A549 (cell line): ENCODE measurements at places on chromosomes 3 and 15. TPM values are rescaled to one million over a fixed set of nuclear protein-coding genes. Genes with fewer than 3 reads are reported as not detected.

DNA sequence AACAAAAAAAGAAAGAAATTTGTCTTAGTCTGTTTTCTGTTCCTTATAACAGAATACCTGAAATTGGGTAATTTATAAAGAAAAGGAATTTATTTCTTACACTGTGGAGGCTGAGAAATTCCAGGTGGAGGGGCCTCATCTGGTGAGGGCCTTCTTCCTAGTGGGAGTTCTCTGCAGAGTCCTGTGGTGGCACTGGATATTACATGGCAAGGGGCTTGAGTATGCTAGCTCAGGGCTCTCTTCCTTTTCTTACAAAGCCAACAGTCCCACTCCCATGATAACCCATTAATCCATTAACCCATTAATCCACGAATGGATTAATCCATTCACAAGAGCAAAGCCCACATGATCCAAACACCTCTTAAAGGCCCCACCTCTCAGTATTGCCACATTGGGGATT, 2.9 kb upstream of the SATB1 start:
- no peak for DNase-seq

KCNMB2 gene
- polyA plus RNA-seq: not detected in 3 replicates

CCR3 gene
- not detected in 3 replicates for polyA plus RNA-seq

RARB gene
- polyA plus RNA-seq: 22.3 to 27.4 TPM (median 24.5 TPM) in 3 replicates

- no peak for DNase-seq
Observed at GRCh38 chr15:89812847-89813320, 1.8 kb downstream of the ANPEP start.

DNA sequence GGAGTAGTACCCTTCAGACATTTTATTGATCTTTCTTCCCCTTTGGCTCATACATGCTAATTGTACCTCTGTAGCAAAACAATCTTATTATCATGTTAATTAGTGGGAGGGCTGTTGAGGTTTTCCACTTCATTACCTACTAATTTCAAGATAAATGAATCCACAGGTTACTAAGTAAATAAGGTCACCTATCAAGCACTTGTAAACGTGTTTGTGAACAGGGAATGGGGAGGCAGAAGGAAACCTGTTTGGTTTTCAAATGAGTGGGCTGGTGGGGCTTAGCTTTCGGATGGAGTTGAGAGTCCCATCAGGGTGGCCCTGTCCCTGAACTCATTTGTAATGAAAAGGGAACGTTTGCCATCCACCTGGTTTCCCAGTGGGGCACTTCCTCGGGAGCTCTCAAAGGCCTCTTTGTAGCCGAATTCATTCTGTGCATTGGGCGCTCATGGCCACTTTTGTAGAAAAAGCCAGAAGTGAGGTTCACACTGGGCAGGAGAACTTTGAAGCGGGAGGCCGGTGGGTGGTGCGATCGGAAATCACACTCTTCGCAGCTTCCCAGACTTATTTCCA, 419.8 kb upstream of the NR2F2 start:
- DNase-seq: no peak

EOMES gene
- polyA plus RNA-seq: 0.74 to 1.0 TPM (median 0.84 TPM) in 3 replicates

DNA sequence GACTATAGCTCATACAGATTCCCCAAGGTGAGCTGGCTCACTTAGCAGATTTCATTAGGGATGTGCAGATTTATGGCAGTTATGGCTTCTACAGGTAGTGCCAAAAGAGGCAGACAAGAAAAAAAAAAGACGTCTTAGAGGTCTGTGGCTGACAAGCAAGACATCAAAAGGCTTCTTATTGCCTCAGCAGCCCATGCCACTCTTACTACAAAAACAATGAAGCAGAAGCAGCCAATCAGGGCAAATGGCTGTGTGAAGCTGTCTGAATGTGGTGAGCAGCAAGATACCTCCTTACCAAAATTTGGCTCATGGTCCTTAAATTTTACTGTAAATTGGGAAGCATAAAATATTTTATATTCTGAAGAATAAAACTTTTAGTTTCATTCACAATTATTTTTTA, 557.5 kb upstream of the GOLIM4 start:
- no peak for DNase-seq

GRCh38 chr3:36542186-36542585, 161.9 kb downstream of the STAC start:
- DNase-seq: no peak

PAQR9 gene
- 2.8 to 3.1 TPM (median 3.0 TPM) in 3 replicates for polyA plus RNA-seq

TM4SF4 gene
- polyA plus RNA-seq: 28.7 to 45.2 TPM (median 32.2 TPM) in 3 replicates

FANCD2OS gene
- not detected in 3 replicates for polyA plus RNA-seq

DNA sequence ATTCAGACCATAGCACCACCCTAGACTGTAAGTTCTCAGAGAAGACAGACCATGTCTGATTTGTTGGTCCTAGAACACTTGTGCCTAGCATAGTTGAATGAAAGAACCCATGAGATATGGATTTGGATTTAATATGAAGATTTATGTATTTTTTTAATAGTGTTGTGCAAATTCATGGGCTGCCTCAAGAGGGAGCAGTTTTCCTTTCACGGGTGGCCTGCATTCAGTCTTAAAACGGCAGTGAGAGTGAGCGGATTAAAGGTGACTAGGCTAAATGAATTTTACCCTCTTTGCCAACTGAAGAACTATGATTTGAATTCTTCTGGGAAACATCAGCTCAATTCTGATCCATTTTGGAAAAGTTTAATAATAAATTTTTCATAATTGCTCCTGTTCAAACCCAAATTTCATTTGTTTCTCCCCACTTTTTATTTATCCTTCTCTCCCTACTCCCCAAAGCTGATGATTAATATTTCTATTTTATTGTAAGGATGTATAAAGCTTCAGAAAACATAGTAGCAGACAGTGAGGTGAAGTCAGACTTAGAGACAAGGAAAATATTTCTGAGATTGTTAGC, 67.3 kb downstream of the MORC1 start:
- DNase-seq: peak; percentile 21

DNA sequence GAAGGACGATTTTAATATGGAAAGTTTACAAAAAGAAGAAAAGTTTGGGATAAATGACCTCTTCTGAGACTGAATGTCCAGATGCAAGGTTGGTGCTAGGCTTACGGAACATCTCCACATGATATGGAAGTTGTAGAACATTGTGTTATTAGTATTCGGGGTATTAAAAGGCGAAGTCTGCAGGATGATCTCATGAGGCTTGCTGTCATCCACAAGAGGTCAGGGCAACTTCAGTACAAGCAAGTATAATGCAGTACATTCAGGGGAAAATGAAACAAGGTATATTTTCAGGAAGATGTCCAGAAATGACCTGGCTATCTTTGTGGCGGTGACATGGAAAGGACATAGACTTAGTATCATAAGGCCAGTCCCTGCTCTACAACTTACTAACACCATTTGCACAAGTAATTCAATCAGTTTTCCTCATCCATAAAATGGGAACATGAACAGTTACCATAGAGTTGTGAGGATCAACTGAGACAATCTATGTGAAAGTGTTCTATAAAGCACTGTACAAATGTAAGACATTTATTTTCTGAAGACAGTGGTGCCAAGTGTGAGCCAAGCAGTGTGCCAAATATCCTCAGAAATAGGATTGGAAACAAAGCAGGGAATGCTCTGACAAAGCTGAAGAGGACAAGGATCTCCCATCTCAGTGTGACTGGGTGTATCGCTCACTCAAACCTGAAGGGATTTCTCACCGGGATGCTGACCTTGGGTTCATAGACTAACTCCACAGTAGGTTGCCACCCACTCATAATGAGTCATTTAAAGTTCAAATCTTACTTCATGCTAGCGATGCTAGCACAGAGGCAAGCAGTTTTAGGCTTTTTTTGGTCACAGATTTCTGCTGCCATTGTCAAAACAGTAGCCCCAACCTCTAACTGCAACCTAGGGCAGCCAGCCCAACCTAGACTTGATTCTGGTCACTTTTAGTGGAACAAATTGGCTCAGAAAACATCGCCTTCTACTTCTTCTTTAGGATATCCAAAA, 118.3 kb downstream of the TIGIT start:
- DNase-seq: peak; percentile 7

DNA sequence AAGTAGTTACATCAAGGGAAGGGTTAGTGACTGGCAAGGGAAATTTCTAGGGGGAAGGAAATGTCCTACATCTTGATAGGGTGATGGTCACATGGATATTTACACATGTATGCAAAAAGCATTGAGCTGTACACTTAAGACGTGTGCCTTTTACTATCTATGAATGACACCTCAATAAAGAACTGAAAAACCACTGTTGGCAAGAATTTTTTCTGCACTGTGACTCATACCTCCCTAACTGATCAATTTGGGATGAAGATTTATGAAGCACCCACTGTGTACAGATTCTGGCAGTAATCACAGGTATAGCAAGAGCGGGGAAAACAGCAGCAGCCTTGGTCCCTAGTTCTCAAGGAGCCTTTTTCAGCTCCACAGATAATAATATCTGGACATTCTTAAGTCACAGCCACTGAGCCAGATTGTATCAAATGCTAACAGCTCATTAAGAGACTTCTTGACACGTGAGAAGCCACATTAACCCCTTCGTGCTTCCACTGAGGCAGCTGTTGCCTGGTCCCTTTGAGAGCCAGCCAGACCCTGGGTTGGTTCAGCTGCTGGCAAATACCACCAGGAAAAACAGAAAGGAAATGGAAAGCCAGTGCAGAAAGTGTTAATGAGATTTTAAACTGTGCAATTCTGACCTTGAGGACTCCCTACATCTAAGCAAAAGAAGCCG, 32.0 kb upstream of the GALNT15 start:
- DNase-seq: no peak

DNA sequence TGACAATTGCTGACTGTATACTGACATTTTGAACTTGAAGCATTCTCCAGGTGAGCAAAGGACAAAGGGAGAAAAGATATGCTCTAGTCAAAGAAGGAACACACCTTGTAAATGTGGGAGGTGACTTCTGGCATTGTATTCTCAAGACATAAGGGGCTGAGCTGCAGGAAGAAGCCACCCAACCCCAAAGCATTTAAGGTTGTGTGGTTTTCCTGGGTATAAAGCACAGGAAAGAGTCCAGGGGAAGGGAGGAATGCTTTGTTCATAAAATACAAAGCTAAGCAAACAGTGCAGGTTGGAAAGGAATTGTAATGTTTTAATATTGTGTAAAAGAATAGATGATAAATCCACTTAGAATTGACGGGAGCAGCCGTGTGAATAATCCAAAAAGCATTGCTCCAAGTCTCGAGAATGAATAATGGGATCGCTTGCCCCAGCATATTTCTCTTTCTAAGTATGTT, 102.4 kb upstream of the LRIG1 start:
- no peak for DNase-seq

ZNF860 gene
- polyA plus RNA-seq: 1.3 to 1.6 TPM (median 1.6 TPM) in 3 replicates

DNASE1L3 gene
- not detected in 3 replicates for polyA plus RNA-seq

MRPL46 gene
- 54.9 to 61.1 TPM (median 57.7 TPM) in 3 replicates for polyA plus RNA-seq

TTLL13 gene
- 0.17 to 0.29 TPM (median 0.24 TPM) in 3 replicates for polyA plus RNA-seq

WDR49 gene
- polyA plus RNA-seq: not detected in 3 replicates

- DNase-seq: no peak
Observed at GRCh38 chr3:40920041-40920440, 279.3 kb upstream of the CTNNB1 start.

- no peak for DNase-seq
Observed at GRCh38 chr3:38620236-38620635, 29.3 kb downstream of the SCN5A start.

DNA sequence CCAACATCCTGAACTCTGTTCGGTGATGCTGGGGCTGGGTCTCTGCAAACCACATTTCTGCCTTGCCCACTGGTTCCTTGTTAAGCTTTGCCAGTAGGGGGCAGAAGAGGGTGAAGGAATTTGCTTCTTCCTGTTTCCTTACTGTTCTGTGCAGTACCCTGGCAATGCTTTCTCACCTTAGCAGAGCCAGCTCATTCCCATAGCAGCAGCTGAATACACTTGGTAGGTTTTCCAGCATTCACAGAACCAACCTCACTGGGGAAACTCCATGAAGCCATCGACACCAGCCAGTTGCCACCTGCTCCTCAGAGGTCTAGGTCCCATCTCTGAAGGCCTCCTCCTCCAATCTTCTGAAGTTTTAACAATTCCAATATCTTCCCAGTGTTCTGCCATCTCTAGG, 308.4 kb downstream of the PDCD6IP start:
- no peak for DNase-seq

VGLL3 gene
- 3.3 to 4.9 TPM (median 4.3 TPM) in 3 replicates for polyA plus RNA-seq

DNA sequence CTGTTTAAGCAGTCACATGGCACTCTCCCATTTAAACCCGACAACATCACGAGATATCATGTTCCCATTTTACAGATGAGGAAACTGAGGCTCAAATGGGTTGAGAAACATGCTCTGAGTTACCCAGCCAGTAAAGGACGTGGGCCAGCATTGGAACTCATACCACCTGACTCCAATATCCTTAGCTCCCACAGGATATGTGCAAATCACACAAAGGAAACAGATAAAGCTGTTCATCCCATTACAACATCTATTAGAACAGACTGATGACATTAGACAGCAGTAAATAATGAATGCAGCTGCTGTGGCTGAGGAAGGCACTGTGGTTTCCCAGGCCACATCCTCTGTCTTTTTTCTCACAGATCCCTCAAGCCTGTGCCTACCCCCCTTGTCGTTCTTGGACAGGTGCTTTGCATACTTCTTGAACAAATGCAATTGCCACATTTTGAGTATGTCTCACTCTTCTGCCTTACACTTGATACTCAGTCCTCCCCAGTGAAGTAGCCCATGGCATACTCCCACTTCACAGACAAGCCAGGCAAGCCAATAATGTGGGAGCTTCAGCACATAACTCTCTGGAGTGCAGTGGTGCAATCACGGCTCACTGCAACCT, 17.7 kb downstream of the FRMD4B start:
- DNase-seq: no peak

- DNase-seq: peak; percentile 29
Observed at GRCh38 chr3:43855674-43856299, 165.0 kb downstream of the ABHD5 start.

LYSMD2 gene
- polyA plus RNA-seq: 16.9 to 18.5 TPM (median 18.3 TPM) in 3 replicates

- no peak for DNase-seq
Observed at GRCh38 chr3:113271189-113271588, 59.8 kb downstream of the BOC start.

- no peak for DNase-seq
Observed at GRCh38 chr3:42066516-42067181, 24.5 kb upstream of the TRAK1 start.

DNA sequence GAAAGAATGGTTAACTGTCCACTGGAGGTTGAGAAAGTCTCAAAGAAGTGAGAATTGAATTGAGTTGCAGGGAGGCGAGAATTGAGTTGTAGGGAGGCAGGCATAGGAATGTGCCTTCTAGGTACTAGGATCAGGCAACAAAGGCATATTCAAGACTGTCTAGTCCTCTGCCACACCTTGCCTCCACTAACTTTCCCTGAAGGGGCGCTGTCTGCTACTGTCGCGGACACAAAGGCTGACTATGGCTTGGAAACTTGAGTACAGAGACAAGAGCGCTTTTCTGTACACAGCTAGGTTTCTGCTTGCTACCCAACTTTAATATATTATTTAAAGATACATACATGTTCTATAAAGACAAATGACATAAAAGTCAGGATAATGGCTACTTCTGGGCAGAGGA, 10.4 kb upstream of the FBXL22 start:
- peak; percentile 35 for DNase-seq
